Right atrium auricular region (tissue), 2 donors: ENCODE measurements at places on chromosomes 12 and 14. TPM values are rescaled to one million over a fixed set of nuclear protein-coding genes. Genes with fewer than 3 reads are reported as not detected.

DNA sequence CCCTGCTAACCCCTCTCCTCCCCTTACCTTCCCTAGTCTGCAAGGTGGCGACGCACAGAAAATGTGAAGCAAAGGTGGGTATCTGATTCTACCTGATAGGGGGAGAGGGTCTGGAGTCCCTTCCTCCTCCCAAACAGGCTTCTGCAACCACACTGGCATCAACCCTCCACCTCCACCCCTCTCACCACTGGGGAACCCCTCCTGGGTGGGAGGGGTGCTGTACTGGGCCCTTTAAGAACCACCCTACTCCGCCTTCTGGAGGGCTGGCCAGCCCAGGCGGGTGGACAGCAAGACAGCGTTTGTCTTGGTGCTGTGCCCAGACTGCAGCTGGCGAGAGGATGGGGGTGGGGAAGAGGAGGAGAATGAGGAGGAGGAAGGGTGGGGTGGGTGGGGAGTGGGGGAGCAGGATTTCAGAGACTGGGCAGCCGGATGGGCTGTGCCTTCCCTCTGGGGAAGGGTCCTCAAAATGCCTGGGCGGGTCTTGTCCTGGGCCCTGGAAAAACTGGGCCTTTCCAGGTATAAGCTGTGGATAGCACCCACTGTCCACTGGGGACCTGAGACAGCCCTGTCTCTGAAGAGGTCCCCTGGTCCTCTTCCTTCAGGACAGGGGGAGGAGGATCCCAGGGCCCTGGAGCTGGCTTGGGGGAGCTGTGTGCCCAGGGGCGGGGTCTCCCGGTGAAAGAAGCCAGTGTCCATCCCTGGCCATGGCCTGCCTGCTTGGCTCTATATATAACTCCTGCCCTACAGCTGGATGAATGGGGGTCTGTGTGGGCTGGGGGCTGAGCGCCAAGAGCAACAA lies 2.8 kb downstream of the TNS2 start:
- peaks cover 93% of the 10 kb centered on the region for H3K4me1 ChIP-seq
- H3K4me3 ChIP-seq = peak overlapping the region; percentile 78
- peak overlapping the region; percentile 99 for H3K27ac ChIP-seq
- no peaks in the 10 kb centered on the region for H3K27me3 ChIP-seq

- DNase-seq = no peak
- peak overlapping the region; percentile 17 for H3K4me3 ChIP-seq
- H3K4me1 ChIP-seq = peaks cover 10% of the 10 kb centered on the region
- no peaks in the 10 kb centered on the region for H3K27me3 ChIP-seq
- H3K36me3 ChIP-seq = no peaks in the 10 kb centered on the region
Observed at GRCh38 chr12:44154128-44154527, 318.2 kb downstream of the TMEM117 start.

- no peak overlapping the region for H3K27ac ChIP-seq
- DNase-seq = no peak
Observed at GRCh38 chr14:88521818-88522217, 33.0 kb downstream of the PTPN21 start.

GRCh38 chr12:66693901-66694513 lies 15.1 kb upstream of the GRIP1 start:
- no peak for DNase-seq
- no peaks in the 10 kb centered on the region for H3K4me1 ChIP-seq
- H3K27me3 ChIP-seq = no peaks in the 10 kb centered on the region
- H3K36me3 ChIP-seq = no peaks in the 10 kb centered on the region
- no peak overlapping the region for H3K4me3 ChIP-seq
- no peak overlapping the region for H3K27ac ChIP-seq

DNA sequence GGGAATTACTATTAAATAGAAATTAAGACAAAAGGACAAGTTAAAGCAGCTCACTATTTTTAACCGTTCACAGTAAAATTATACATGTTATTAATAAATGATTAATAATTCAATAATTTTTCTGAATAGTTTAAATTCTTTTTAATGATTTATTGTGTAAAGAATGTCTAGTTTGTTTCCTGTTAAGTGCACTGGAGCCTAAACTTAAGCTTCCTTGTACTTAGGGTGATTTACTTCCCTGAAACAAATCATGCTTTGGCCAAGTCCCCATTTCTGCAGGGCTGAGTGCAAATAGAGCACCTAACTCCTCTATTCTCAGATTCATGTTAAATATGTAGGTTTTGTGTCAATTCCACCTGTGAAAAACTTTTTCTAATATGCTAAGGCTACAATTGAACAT lies 188.9 kb upstream of the PDZRN4 start:
- DNase-seq = no peak
- no peak overlapping the region for H3K27ac ChIP-seq
- no peaks in the 10 kb centered on the region for H3K27me3 ChIP-seq

DNA sequence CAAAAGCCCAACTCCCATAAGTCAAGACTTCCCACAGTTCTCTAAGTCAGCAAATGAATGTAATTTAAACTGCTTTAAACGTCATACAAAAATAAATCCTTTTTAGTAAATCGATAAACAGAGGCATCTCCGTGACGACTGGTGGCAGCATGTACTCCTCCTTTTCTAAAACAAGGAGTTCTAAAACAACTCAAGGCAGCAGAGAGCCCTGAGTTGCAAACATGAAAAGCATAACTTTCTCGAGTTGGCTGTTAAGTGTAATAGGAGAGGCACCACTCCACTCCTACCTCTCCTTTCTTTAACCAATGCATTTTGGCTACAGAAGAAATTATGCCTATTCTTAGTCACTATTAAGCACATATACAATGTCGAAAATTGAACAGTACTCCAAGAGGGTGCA lies 22.0 kb downstream of the LTBR start:
- H3K27me3 ChIP-seq = no peaks in the 10 kb centered on the region
- H3K4me3 ChIP-seq = no peak overlapping the region
- H3K27ac ChIP-seq = no peak overlapping the region
- no peaks in the 10 kb centered on the region for H3K36me3 ChIP-seq

NCOR2 gene
- 62.9 TPM for total RNA-seq

CD163L1 gene
- total RNA-seq = 0.24 TPM

CAPZA3 gene
- total RNA-seq = not detected

DNAJC22 gene
- total RNA-seq = 0.93 TPM

MEG3 gene
- total RNA-seq = 6.5 TPM
